Frontal cortex (tissue), 4 donors: ENCODE measurements at places on chromosomes 3 and 15.

DNA sequence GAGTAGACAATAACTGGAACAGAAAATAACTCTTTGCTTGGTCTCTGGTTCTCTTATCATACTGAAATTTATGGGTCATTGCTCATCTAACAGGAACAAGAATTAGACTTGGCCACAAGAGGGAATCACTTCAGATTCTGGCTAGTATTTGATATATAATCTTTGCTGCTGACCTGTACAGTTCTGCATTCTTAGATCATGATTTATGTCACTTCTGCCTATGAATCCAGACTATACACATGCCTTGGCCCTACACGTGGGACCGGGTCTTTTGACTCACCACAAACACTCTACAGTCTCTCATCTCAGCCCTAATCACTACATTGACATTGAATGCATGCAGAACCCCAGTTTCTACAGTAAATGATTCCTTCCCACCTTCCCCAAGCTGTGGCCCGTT lies 162.5 kb upstream of the SOX2 start:
- no peak for DNase-seq

- no peak for DNase-seq
Measured at GRCh38 chr3:11588755-11589154, 55.0 kb downstream of the VGLL4 start.

DNA sequence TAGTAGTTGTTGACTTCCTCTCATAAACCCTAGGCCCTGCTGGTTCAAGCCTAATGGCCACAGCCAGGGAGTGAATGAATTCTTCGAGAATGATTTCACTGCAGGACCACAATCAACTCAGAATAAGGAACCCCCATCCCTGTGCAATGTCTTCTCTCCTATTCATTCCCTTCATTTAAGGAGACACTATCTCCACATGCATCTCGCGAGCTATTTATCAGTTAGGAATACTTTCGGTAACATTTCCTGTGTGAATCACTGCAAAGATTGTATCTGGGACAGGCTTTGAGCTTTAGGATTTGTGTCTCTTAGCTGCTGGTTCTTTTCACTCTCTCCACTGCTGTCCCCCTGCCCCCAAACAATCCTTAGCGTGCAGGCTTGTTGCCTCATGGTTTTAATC lies 94.4 kb downstream of the MYLK start:
- DNase-seq: no peak

DNA sequence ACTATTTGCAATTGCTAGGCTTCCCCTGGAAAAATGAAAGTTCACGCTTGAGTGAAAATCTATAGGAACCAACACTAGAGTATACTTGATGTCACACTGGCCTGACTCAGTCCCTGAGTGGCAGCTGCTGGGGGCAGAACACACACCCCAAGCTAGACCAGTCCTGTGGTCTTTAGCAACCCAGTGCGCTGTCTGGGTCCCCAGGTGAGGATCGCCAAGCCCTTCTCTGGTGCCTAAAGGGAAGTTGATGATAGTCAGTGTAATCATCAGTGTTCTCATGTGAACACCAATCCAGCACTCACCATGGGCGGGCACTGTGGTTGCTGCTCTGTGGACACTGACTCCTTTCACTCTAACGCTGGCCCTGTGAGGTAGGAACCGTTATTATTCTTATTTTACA lies 11.2 kb downstream of the ALDH1A3 start:
- DNase-seq: no peak

DNA sequence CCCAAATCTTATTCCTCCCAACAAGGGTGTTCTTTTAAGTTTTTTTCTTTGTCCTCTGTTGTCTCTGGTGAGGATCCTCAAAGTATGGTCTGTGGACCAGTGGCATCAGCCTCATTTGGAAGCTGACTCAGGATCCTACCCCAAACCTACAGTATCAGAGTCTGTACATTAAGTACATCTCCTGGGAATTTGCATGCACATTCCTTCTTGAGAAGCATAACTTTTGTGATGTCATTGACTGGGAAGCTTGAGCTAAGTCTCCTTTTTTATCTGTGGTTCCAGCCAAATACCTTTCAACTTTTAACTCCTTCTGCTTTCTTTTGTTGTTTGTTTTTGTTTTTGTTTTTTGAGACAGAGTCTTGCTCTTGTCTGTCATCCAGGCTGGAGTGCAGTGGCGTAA lies 40.5 kb downstream of the ARMC8 start:
- no peak for DNase-seq

DNA sequence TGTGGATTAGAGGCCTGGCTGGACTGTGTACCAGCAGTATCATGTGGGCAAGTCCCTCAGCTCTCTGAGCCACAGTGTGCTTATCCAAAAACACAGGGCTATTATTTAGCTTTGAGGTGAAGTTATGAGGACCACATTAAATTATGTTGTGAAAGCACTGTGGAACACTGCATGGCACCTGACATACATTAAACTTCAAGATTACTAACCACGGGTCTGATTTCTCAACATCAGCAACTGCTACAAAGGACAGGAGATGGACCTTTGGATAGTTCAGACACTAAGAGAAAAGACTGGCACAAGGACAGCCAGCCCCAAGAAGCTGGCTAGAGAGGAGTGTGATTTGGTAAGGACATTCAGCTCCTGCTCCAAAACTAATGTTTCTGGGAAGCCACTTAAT lies 21.3 kb downstream of the CLK3 start:
- DNase-seq: no peak

DNA sequence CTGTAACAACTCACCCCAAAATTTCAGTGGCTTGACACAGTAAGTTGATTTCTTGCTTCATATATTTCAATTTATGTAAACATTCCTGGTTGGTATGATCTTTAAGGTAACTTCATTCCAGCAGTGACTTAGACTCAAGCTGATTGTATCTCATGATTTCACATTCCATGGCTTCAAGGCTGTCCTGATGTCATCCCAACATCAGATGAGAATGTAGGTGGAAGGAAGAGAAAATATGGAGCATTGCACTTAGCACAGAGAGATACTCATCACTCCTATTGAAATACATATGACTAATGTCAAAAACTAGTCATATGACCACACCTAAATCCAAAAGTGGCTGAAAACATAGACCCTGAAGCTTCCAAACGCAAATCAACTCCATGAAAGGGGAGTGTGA lies 793.8 kb downstream of the TBL1XR1 start:
- no peak for DNase-seq

- no peak for DNase-seq
Measured at GRCh38 chr3:138025553-138025952, 15.6 kb downstream of the CLDN18 start.

DNA sequence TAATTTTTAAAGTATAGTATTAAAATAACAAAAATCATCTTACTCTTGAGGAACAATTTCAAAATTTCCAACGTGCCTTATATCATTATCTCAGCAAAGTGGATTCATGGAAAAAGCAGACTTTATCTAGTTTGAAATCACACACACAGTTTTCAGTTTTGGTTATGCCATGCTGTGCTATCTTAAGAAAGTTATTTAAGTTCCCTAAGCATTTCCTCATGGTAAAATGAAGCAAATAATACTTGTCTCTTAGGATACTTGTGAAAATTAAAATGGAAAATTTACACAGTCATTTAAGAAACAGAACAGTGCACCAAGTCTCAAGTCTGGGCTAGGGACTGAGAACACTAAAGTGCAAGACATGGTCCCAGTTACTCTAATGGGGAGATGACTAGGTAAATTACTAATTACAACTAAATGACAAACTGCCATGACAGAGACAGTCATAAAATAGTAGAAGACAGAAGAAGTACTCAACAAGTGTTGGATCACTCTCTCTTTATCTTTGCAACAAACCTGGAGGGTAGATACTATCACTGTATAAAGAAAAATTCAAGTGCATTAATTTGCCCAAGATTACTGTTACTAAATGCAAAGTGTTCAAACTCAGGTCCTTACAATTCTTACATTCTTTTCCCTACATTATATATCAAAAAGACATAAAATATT lies 44.8 kb downstream of the DMXL2 start:
- DNase-seq: no peak

- no peak for DNase-seq
Measured at GRCh38 chr3:123609063-123609462, 24.2 kb upstream of the HACD2 start.

DNA sequence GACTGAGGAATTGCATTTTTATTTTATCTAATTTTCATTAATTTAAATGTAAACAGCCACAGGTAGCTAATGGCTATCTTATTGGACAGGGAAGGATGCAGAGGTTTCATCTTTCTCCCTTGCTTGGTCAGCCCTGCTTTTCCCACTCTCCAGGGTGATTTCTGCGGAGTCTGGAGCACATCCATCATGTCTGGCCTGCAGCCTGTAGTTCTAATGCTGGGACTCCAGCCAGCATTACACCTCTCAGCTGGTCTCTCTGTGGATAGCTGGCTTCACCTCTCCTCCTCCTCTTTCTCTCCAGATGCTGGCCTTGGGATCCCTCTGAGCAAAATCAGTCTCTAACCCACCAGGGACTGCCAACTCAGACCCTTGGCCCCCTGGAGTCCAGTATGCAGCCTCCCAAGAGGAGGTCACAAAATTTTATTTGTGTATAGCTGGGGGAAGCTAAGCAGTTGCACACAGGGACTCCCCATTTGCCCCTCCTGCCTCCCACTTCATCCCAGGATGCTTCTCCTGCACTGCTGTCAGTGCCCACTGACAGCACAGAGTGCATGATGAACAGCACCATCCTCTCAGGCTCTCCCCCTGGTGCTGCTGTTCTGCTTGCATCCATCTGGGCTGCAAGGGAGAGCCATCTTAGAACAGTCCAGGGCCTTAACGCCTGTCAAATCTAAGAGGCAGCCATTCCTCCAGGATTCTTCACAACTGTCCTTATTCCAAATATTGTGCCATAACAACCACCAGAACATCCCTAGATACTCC lies 1.7 kb downstream of the BFSP2 start:
- DNase-seq: peak; percentile 27

- no peak for DNase-seq
Measured at GRCh38 chr15:50933341-50933740, 24.9 kb downstream of the AP4E1 start.

DNA sequence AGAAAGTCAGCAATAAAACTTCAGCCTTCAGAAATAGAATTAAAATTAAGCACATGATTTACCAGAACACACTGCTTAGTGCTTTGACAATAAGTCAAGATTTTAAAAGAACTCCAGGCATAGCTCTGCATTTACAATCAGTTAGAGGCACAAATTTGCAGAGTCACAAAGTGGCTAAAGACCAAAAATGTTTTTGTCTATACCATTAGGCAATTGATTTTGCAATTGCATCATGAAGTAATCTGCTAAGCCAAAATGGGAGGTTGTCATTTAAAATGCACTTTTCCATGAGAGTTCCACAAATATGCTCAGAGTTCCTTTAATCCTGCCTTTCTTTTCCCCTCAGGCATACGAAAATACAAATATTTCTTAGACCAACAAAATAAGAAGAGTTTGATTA lies 10.1 kb upstream of the DCP1A start:
- no peak for DNase-seq

- no peak for DNase-seq
Measured at GRCh38 chr3:50708620-50709019, 33.9 kb downstream of the DOCK3 start.

DNA sequence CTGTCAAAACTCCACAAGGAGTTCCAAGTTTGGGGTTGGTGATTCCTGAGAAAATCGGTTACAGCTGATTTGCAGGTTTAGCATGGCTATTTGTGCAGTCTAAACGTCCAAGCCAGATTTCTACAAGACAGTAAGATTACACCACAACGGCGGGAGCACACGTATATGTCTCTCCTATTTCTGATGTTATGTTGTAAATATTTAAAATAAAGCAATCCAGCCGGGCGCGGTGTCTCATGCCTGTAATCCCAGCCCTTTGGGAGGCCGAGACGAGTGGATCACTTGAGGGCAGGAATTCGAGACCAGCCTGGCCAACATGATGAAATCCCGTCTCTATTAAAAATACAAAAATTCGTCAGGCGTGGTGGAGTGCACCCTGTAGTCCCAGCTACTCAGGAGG lies 106.8 kb upstream of the IGF1R start:
- no peak for DNase-seq

DNA sequence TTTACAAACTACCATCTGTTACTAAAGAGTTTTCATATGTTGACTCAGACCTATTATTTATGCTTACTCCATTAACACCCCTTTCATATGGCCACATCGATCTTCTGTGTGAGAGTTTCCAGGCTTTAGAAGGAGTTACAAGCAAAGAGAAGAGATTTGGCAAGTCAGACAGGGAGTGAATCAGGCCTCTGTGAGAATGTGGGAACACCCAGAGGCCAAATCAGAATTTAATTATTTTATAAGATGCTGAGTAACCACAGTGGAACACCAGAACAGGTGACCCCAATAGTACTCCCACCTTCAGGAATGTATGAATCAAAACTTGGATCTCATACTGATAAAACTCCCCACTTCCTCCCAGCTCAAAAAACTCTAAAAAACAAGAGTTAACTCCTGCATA lies 42.0 kb downstream of the IFT57 start:
- DNase-seq: no peak

- no peak for DNase-seq
Measured at GRCh38 chr3:58383904-58384303, 49.7 kb downstream of the PDHB start.

DNA sequence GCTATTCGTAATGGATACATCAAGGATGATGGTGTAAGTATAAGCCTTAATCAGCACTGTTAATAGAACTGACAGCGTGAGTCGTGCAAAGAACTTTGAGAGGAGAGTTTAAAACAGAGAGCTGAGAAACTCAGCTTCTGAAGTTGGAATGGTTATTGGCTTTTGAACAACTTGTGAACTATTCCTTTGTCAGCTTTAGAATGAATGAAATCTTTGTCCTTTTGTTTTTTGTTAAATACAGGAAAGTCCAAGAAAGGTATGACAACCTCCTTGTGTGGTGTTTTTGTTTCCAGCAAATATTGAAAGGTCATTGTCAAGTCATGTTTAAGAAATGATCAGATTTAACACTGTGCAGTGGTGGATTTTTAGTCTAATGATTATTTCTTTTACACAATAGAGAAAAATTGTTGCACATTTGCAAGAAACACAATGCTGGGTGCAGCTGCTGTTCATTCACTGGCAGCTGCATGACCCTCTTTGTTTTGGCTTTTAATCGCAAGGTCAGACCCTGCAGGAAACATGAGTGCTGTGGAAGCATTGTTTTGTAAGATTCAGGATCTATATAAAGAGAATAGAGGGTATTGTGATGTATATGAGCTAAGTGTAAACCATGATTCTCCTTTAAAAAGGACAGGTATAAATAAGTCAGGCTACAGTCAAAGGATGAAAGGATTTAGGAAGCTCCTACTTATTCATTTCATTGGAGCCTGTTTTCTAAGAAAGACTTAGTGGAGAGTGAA lies 21.7 kb upstream of the ABHD10 start:
- DNase-seq: no peak

DNA sequence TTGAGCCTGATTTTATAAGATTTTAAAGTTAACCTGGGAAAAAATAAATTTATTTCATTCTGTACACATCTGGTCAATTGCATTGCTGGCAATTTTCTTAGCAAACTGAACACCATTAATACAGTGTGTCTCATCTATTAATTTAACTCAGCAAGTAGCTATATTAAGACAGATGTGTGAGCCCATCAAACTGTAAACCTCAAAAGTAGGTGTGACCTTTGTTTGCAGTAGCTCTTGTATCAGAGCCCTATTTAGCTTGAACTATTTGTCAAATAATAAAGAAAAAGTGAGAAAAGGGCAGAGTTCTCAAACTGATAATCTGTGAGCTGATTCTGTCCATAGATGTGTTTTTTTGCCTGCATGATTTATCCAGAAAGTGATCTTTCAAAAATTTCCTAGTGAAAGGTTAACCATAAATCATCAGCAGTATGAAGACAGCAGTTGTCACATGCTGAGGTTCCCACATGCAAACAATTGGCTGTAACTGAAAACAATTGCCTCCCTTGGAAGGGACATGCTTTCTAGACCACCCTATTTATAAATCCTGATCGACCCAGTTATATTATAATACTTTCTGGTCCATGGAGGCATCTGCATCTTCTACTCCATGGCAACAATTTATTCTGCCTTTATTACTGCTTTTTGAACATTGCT lies 646.5 kb downstream of the NSUN3 start:
- no peak for DNase-seq
